Activated CD8-positive, alpha-beta memory T cell treated with anti-CD3 and anti-CD28 coated beads for 4 hours (primary cell): ENCODE measurements at places on chromosomes 2 and 18.
A peak's percentile ranks its signal among the peaks of the same experiment; 100 is the strongest.

DNA sequence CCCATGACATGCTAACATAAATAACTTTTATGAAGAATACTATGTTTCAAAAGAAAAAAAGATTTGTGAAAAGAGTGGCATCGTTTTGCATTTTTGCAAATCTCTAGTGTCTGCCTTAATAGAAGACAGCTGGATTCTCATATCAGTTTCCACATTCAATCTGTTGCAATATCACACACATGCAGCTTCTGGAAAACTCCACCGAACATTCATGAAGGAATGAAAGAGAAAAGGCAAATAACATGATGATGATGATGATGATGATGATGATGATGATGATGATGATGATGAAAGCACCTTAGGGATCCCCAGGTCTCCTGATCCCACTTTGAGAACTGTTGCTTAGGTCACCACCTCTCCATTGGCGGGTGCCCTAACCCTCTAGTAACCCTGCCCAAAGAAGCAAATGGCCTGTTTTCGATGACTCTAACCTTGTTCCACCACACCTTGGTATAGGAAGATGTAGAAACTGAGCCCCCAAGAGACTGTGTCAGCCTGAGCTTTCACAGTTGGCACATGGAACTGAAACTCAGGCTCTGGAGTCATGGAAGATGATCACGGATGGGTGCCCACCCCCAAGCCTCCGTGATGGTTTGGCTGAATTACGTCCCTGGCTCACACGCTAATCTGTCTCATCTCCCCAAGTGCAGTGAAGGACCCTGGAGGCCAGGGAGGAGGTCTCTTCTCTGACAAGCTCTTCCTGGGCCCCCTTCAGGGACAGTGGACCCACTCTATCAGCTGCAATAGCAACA is 80.1 kb upstream of the SMAD7 start:
- DNase-seq, result no peak

DNA sequence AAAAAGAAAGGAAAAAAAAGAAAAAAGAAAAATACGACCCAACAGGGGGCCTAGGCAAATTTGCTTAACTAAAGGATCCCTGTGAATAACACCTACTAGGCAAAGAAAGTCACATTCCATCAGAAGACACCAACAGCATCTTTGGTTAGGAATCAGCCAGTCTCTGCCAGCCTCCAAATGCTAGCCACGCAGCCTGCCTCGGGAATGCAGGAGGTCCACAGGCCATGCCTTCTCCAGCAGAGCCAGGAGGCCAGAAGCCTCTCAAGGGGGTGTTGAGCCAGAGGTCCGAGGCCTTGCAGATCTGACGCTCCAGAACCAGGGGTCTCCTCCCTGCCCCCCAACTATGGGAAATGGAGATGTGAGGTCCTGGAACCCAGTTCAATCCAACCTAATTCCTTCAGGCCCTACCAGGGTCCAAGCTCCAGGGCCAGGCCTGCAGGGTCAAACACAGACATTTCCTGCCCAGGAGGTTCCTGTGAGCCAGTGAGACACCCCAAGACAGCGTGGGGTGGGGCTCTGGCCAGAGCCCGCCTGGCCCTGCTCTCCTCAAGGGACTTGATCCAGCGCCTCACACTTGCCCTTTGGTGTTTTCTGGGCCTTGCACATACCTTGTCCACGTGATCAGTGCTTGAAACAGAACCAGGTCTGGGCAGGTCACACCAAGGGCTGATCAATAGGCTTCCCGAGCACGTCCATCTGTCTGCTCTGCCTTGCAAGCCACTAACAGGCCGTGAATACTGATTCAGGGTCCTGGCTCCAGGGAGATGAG is 289.6 kb upstream of the ID2 start:
- DNase-seq, result no peak

- no peak for DNase-seq
These were observed 269.3 kb downstream of the ALPK2 start for GRCh38 chr18:58359620-58360019.

GRCh38 chr2:41998186-41999127 is 49.4 kb upstream of the PKDCC start:
- DNase-seq, result no peak

DNA sequence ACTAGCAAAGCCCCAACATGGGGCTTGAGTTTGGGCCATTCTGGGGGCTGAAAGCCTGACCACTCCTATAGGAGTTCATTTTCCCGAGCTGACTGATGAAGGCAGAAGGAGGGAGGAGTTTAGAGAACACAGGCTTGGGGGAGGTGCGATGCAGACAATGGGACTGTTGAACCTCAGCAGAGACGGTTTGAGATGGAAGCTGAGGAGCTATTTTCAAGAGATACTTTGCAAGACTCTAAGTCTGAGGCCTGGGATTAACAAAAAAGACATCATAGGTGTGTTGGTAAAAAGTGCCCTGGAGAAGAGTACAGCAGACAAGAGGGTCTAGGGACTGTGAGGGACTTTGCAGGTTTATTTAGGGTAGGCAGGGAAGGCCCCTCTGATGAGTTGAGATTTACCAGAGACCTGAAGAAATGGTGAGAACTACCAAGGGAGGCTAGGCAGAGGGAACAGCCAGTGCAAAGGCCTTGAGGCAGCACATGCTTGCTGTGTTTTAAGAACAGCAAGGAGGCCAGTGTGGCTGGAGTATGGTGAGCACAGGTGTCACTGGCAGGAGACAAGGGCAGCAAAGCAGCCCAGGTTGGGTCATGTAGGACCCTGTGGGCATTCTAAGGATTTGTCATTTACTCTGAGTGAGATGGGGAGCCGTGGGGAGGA is 31.6 kb downstream of the PCBP1 start:
- no peak for DNase-seq

DNA sequence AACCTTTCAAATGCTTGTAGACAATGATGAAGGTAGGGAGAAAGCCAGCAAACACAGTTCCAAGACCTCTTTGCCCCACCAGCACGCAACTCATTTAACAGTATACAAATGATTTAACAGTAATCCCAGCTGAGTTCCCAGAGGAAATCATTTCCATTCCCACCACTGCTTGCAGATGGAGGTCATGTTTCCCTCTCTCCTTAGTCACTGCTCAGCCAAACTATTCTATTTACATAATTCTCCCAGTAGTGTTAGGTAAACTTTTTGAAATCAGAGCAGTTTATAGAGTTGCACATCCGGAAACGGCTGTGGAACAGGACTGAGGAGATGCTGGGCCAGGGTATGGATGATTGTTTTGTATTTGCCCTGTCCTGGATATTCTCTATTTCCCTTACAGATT is 328.5 kb downstream of the FIGN start:
- DNase-seq, result no peak

- DNase-seq, result peak; percentile 7
These were observed 68.6 kb downstream of the CAB39 start for GRCh38 chr2:230781130-230781797.

GRCh38 chr2:26692279-26692896 is at the start of gene KCNK3:
Gene KCNK3 (plus strand): TSS chr2:26692722. CDS start chr2:26692876, 154 bp downstream.
- no peak for DNase-seq

DNA sequence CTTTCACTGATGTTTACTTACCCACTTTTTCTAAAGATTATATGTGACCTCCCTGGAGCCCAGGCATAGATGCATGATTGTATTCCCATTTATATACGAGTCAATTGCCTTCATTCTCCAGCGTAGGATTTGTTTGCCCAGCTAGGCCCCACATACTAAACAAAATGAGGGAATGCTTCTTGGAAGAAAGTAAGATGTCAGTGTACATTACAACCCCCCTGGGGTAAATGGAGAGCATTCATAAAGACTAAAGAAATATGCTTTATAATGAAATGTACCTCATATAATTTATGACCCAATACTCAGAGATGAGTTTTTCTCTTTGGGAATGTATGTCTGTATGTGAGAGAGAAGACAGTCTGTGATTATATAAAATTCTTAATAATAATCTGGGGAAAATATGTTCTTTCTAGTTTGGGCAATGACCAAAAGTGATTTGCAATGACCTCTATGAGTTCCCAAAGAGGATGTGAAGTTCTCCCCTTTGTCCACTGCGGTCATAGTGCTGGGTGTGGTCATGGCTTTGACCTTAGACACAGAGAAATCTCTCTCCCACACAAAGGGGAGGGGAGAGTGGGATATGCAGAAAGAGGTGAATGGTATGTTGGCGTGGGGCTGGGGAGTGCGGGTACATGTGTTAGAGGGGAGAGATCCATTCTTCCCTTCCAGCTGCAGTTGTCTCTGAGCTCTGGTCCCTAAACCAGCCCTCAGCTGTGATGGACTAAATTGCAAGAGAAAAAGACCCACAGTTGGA is 175.6 kb downstream of the EN1 start:
- no peak for DNase-seq

- DNase-seq, result no peak
These were observed 21.5 kb downstream of the B3GNT2 start for GRCh38 chr2:62217421-62217820.

DNA sequence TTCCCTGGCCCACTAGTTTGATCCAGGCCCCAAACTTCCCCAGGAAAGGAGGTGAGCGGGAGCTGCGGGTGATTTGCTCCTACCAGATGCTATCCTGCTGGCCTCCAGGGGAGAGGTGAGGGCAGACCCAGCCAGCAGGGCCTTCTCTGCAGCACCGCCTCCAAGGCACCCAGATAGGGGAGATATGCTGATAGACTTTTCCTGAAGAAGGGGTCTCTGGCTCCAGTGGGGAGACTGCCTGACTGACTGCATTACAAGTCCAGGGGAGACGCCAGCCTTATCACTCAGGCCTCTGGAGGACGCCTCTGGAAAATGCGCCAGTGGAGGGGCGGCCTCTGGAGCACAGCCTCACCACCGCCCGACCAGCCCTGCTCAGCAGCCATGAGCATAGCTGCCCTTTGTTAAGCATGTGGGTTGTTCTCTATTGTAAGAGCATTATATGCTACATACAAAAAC is 60.6 kb upstream of the SMAD7 start:
- DNase-seq, result no peak

DNA sequence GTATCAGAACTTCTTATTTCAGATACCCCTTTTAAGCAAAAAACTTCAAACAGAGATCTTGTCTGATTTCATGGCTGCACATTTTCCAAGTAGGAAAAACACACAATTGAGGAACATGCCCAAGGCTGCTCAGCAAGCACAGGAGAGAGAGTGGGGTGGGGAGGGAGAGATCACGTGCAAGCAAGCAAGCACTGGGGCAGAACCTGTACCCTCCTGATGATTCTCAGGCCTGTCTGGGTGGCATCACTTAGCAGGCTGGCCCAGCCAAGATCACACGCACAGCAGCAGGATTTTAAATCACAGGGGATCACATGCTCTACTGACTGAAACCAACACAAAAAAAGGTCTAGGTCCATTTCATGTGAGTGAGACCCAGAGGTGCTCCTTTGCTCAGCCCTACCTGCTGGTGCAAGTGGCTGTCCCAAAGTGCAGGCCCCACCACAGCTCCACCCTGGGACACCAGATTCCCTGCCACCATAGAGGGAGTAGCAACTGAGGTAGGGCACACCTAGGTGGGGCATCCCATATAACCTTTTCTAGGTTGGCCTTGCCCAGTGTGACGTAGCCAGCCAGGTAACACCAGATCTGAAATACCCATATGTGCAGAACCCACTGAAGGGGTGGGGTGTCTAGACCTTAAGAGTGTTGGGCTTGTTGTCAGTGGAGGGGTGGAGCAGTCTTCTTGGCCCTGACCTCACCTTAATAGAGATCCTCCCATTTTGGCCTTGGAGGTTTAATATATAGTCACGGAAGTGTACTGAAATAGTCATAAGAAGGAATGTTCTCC is 1.8 kb upstream of the LYPD6B start:
- DNase-seq, result no peak

DNA sequence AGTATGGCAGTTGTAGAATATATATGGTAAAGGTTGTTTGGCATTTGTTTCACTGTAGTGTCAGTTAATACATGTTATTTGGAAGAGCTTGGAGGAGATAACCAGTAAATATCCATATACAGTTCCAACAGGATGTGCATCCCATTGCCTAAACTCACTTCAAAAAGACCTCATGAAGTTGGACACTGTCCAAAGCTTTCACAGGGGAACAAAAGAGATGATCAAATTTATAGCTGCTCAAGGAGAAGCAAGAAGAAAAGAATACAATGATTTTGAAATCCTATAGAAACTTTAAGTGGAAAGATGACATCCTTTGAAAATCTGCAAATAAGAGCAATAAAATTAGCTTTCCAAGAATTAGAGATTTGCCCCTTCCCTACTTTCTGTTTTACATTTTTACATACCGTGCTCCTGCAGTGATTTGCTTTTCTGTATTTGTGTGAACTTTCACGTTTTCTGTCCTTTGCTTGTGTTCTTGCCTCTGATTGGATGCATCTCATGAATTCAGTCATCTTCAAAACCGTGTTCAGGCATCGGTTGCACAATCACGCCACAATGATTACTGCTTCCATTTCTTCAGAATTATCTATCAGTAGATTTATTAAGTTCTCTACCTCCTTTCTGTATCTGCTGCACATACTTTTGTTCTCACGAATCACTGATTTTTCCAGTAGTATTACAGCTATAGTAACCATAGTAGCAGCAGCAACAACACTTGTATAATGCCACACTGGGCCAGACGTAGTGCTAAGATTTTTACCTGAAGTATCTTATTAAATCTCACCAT is 83.8 kb downstream of the PARD3B start:
- no peak for DNase-seq

- no peak for DNase-seq
These were observed 37.3 kb downstream of the EMX1 start for GRCh38 chr2:72954376-72955227.

DNA sequence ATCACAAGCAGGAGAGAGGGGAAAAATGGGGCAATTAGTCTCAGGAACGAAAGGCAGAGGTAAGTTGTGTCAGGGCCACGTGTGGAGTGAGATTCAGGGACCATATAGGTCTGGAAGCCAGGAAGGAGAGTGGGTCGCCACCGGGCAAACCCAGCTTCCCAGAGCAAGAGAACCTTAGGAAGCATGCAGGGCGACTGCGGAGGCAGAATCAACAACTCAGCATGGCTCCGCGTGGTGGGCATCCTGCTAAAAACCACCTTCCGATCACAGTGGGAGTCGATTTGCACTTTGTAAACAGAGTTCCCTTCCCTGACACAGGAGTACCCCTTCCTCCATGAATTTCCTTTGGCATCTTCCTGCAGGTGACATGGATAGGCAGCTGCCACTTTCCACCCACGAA is 114.6 kb downstream of the TTC32 start:
- no peak for DNase-seq

DNA sequence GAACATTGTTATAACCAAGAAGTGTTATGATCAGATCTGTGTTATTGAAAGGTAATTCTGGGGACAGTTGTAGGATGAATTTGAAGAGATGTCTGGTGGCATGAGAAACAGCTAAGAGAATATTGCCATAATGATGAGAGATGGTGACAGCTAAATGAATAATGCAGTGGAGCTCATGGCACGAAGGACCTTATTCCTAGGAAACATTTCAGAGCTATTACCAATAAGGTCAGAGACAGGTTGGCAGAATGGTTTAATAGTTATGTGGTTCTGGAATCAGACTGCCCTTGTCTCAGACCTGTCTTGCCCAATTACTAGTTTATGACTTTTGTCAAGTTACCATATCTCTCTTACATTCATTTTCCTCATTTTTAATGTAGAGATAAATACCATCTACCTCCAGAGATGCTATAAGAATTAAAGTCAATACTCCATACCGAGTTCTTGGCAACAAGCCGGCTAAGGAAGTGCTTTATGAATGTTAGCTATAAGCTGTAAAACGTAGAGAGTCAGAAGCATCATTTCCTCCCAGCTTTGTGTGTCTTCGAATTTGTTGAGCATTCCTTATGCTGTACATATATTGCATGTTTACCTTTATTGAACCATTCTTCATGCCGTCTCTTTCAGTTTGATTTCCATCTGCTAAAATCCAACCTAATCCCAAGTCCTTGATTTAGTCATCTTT is 73.6 kb upstream of the COL5A2 start:
- no peak for DNase-seq
